ENCODE measurements at places on chromosomes 4 and X.

DNA sequence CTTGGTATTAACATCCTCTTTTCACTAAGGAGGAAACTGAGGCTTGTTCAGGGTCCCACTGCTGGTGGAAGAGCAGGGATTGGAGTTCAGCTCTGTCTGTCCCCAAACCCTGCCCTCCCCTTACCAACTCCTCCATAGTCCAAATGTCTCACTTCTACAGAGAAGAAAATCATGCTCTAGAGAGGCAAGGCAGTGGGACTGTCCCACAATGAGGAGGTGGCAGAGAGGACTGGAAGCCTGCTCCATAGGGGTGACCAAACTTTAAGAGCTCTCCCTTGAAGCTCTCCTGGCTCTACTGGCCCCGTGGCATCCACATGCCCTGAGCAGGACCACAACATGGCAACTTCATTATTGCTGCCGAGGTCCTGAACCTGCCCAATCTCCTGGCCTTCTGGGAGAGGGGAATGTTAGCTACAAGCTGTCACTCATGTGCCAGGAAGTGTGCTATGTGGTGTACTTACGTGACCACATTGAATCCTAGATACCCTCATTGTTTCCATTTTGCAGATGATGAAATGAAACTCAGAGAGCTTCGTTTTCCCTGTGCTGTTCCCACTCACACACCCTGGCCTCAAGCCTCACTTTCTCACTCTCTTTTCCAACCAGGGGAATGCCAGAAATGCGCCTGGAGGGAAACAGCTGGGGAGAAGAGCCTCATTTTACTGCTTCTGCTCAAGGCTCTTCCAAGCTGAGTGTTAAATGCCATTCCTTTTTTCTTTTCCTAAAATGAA lies 71.5 kb downstream of the ANAPC4 start:
- peak; percentile 7 for DNase-seq

DNA sequence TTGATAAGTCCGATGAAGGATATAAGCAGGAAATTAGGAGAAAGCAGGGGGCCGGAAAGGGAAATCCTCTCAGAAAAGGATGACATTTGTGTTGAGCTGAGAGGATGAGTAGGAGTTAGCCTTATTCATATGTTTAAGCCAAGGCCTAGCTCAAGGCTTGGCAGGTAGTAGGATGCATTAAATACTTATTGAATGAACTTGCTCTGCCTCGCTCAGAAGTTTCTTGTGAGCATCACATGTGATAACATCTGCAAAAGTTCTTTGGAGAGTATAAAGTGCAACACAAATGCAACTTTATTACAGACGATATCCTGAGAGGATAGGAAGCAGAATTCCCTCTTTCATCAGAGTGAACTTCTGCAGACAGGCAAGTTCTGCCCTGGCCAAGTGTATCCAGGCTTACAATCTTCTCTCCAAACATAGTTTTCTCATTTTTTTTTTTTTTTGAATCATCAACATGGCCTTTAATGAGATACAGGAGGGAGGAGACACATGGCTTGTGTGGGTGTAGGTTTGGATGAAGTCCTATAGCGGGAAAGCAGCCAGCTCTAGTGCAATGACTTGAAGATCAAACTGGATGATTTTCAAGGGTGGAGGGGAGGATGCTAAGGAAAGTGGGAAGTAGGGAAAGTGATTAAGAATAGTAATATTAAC lies 48.1 kb downstream of the LUZP4 start:
- DNase-seq: peak; percentile 80

GRCh38 chrX:145840531-145840930 lies 22.9 kb downstream of the SLITRK2 start:
- DNase-seq: no peak

DNA sequence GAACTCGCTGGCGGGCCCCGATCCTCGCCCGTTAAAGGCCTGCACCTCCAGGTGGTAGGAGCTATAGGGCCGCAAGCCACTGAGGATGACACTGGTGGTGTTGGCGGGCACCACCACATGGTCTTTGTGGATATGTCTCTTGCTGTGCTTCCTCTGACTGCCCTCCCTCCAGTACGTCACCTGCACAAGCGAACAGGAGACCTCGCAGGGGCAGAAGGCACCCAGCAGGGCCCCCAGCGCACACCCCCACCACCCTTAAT lies 20.7 kb downstream of the L1CAM start:
- DNase-seq: no peak

DNA sequence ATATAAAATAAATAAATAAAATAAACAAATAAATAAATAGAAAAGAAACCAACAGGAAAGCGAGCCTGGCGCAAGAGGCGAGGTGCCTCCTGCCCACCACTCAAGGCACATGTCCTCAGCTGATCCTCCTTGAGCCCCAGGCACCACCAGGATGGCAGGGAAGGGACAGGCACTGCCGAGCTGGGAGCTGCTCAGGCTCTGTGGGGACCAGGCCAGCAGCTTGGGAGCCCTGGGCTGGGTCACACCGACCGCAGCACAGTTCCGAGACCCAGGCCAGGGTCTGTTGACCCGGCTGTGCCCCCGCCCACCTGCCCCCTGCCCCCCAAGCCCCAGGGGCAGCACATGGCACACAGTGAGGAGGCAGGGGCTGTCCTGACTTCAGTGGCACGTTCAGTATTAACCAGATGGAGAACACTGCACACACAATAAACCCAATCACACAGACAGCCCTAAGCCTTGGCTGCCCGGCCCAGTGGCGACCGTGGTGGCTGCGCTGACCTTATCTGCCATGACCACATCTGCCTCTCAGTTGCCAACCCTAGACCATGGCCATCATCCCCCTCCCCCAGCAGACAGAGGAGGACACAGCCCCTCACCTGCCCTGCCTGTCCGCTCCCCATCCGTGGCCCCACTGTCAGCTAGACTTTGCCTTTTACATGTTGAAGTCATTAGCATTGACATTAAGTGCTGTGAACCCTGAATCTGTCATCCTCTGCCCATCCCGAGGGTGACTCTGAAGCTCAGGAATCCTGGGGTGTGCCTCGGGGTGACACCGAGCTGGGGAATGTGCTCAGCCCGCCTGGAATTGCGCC lies 2.9 kb upstream of the TREX2 start:
- no peak for DNase-seq

DNA sequence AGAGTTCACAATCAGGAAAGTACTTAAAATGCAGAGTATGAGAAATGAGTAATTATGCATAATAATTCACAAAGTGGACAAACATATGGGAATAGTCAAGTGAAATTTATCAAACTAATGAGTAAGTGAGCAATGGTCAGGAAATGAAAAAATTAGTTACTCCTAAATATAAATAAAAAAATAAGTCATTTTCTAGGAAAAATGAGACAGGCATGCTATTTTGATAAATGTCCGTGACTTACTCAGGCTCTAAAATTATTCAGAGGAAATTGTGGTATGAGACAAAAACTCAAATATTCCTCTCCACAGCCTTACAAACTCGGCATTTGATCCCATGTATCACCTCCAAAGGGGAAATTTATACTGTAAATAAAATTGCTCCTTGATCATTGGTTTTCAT lies 181.2 kb downstream of the COX18 start:
- DNase-seq: no peak

GRCh38 chrX:13014111-13015096 lies 30.0 kb downstream of the FAM9C start:
- no peak for DNase-seq

- no peak for DNase-seq
Measured at GRCh38 chrX:17606231-17606630, 131.1 kb upstream of the SCML1 start.

DNA sequence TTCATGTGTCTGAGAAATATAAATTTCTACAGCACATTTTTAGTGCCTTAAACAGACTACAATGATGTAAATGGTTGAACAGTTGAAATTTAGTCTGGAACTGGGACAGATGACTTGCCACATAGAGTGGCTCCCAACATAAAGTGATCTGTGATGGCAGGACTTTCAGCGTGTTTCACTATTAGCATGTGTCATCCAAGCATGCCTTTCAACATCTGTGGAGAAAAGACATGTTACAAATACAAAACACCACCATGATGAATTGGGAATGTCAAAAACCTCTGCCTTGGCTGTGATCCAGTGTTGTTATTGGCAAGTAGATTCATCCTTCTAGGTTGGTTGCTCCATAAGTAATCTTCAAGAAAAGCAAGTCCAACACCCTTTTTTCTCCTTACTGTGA lies 348.7 kb downstream of the MAPK10 start:
- peak; percentile 50 for DNase-seq

- DNase-seq: no peak
Measured at GRCh38 chr4:132827522-132827921, 321.6 kb upstream of the PCDH10 start.

DNA sequence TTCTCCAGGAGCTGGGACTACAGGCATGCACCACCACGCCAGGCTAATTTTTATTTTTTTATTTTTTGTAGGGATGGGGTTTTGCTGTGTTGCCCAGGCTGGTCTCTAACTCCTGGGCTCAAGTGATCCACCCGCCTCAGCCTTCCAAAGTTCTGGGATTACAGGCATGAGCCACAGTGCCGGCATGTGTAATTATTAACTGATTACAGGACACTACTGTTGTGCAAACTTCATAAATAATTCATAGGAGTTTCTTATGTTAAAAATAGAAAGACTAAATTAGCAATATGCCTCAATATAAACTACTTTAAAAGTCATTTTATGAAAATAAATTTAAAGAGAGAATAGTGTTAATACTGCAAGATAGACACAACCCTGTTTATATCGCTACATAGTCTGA lies 221.9 kb downstream of the SNCA start:
- no peak for DNase-seq

GRCh38 chr4:86004030-86004429 lies 355.8 kb downstream of the MAPK10 start:
- DNase-seq: no peak

- no peak for DNase-seq
Measured at GRCh38 chr4:4542774-4543485, 1.1 kb upstream of the STX18 start.

GRCh38 chrX:136200466-136200865 lies 50.7 kb downstream of the MAP7D3 start:
- no peak for DNase-seq

DNA sequence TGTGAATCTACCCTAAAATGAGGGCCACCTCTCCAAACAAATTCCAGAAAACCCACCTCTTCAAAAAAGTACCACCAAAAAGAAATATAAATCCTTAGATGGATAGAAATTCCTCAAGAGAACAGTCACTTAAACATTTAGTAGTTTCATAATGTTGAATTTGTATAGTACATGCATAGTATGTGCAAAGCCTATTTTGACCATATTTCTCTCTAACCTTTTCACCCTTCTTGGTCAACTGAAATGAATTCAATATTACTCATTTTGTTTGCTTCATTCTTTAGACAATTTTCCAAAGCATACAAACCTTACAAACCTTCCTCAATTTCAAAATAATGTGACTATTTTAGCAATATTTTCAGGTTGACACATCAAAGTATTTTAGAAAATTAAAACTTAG lies 4.1 kb downstream of the RHOXF1 start:
- DNase-seq: no peak

- no peak for DNase-seq
Measured at GRCh38 chrX:100673397-100673953, 29.5 kb downstream of the SRPX2 start.

DNA sequence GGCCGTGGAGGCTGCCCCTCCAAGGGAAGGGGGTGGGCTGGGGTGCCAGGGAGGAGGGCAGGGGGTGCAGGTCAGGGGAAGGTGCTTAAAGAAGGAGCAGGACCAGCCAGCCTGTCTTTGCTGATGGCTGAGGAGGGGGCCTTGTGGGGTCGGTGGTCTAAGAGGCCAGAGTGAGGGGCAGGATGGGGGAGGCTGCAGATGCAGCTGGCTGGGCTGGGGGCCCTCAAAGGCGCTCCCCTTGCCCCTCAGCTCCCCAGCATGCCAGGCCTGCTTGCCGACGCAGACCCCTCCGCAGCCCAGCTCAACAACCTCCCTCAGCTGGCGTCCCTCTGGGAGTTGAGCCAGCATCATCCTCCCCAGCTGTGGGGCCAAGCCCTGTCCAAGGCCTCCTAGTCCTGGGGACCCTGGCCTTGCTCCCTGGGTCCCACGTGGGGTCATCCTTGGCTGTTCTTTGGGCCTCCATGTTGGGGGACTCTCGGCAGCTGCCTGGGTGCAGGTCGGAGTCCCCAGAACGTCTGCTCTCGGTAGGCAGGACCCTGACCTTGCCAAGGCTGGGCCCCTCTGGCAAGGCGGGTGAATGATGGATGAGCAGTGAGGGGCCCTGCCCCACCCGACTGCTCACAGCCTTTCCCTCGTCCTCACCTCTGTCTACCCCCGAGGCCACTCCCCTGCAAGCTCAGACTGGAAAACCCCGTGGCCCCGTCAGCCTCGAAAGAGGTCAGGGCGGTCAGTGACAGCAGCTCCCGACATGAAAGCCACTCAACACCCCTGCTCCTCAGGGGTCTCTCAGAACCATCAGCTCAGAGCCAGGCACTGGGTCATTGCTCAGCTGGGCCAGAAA lies 119.4 kb downstream of the FAM53A start:
- DNase-seq: no peak

GRCh38 chr4:24195991-24196736 lies 306.3 kb upstream of the PPARGC1A start:
- no peak for DNase-seq

- no peak for DNase-seq
Measured at GRCh38 chr4:76301775-76302162, 4.8 kb upstream of the STBD1 start.

- DNase-seq: no peak
Measured at GRCh38 chr4:152357206-152357605, 178.7 kb downstream of the FBXW7 start.

DNA sequence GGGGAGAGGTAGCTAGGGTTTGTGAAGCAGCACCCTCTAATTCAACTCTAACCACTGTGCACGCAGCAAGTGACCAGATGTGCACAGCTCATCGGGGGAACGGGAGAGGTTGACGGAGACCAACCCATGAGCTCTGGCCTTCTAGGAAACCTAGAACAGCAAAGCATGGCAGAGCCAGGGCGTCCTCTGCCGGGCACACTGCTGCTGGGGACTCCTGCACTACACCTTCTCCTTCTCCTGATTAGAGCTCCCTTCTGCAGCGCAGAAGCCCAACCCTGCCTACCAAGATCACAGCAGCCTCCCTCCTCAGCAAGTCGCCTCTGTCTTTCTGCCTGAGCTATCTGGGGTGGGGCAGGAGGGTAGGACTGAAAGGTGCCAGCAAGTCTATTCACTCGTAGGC lies 252.3 kb upstream of the PSAPL1 start:
- no peak for DNase-seq

DNA sequence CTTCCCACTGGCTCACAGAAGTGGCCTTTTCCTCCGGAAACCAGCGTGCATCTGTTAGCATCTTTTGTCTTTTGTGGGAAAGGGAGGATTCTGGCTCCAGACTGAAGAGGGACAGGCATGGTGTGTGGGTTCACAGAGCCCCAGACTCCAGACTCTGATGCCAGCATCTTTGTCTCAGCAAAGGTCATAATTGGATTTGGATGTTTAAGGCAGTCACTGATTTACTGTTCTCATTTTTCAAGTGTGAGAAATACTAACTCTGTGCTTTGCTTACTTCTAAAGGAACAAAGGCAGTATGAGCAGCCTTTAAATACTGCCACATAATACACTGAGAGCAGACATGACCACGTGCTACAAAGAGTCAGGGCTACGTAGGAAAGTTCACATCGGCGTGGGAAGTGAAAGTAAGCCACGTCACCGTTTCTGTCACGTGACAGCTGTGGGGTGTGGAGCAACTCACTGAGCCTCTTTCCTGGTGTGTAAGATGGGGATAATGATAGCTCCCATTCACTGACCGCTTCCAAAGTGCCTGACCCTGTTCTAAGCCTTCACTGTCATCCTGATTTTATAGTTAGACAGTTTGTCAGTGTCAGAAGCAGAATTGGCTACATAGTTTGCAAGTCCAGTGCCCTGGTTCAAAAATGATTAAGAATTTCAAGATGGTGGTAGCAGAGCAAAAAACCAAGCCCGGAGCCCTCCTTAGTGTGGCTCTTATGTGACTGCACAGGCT lies 24.8 kb upstream of the TMSB4X start:
- peak; percentile 62 for DNase-seq

- DNase-seq: no peak
Measured at GRCh38 chr4:7398788-7399439, 35.8 kb downstream of the PSAPL1 start.
